ENCODE measurements at places on chromosomes 2 and 18.

- no peak for DNase-seq
These were observed 892 bp downstream of the CELF4 start for GRCh38 chr18:37564711-37565100.

GRCh38 chr2:50346629-50347357 lies 685.1 kb downstream of the NRXN1 start:
- no peak for DNase-seq

GRCh38 chr18:37684590-37684989 lies 119.0 kb upstream of the CELF4 start:
- no peak for DNase-seq

GRCh38 chr18:62288665-62289008 lies 36.5 kb upstream of the TNFRSF11A start:
- no peak for DNase-seq

DNA sequence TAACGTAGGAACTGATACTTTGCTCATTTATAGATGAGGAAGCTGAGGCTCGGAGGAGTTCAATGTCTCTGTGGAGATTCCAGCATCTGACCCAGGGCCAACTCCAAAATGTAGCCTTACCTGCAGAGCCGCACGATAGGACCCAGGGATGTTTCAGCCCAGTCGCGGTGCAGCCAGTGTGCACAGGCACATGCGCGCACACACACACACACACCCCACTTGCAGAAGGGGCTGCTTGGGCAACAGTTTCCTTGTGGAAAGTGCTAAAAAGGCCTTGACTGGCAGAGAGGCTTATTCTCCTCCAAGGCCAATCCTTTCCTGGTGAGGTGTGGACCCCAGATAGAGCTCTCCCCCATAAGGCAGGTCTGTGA lies 101.7 kb downstream of the ZFP36L2 start:
- DNase-seq, result no peak

Data from memory B cell (primary cell).